ENCODE measurements at places on chromosomes 13 and 19.

- no peak for DNase-seq
These were observed 11.3 kb upstream of the ITM2B start for GRCh38 chr13:48221686-48222187.

DNA sequence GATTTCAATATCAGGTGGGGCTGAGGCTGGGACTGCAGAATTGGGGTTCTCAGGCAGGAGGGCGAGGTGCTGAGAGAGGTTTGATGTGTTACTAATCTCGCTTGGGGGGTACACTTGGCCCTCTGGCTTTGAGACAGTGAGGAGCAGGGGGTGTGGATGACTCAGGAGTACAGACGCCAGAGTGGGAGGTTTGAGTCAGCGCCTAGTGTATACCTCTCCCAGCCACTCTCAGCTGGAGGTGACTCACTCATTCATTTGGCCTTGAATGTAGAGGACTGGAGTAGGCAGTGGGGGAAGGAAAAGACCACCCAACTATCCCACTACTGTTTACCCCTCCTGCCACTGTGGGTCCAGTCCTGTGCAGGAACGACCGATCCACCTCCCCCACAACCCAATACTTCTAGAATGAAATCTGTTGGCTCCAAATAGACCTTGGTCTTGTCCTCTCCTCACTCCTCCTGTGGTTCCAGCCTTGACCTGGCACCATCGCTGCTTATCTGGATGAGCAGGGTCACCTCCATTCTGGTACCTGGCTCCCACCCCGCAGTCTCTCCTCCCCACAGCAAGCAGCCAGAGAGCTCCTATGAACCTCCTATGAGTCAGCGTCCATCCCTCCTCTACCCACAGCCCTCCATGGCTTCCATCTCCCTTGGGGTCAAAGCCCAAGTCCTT, 20.1 kb upstream of the ZNRF4 start:
- DNase-seq, result no peak

DNA sequence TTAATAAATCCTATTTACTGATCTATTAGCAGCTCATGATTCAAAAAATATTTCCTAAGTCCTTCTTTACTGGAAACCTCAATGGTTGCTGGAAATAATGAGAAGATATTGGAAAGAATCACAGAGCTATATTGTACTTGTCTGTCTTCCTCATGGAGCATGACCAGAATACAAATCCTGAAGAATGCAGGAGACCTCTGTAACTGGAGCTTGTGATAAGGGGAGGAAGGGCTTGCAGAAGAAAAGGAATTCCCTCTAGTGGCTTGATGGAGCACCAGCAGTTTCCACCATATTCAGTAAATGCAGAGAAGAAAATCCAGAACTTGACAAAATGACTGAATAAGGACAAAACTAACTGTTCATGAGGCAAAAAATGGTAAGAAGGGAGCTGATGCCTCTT, 1333.1 kb downstream of the EFNB2 start:
- DNase-seq, result no peak

DNA sequence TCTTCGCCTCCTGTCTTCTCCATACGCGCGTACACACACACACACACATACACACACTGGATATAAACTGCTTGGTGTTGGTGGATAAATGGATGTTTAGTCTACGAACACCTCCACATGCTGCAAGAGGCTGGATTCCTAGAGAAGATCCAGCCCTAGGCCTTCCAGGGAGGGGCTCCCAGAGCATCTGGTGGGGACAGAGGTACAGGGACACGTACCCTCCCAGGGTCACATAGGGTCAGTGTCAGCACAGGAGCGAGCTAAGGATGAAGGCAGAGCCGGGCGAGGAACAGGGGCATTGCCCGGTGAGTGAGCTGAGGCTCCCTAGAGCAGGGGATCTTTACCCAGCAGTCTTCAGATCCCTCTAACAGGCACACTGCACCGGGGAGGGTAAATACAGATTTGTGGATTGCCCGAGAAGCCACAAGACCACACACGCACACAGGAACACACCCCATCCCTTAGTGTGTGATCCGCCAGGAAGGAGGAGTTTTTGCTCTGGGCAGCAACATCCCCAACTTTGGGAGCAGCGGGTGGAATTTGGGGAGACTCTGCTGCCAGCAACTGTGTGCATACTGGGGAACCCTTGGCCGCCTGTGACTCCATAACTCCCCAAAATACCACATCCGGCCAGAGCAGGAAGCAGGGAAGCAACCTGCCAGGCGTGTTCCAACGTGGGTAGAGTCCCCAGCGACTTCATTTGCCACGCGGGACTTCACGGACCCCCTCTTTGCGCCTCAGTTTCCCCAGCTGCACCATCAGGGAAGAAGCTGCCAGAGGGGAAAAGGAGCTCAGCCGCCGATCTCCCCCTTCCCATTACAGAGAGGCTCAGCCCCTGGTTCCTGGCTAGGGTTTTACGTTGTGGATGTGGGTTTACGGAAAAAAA, 5.8 kb upstream of the TLE2 start:
- no peak for DNase-seq

DNA sequence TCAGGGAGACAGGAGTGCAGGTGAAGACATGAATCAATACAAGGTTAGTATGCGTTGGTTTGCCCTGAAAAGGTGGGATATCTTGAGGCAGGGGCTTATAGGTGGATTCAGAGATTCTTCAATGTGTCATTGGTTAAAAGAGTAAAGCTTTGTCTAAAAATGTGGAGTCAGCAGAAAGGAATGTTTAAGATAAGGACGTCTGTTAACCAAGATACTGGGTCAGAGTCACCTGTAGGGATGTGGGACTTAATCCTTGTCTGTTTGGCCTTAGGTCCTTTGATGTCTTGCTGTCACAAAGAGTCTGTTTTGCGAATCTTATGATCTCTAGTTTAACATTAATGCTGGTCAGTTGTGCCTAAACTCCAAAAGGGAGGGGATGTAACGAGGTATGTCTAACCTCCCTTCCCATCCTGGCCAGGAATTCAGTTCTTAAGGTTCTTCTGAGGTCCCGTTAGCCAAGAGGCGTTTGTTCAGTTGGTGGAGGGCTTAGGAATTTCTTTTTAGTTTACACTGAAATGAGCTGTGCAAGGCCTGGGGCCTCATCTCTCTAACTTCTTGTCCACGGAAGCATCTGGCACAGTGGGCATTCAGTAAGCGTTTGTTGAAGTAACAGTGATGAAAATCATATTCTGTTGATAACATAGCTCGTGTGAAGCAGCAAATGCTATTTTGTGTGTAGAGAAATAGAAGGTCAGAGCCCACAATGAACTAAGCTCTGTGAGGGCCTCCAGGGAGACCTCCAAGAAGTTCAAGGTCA, 96.2 kb upstream of the RNF113B start:
- DNase-seq, result no peak

- no peak for DNase-seq
These were observed 42.5 kb upstream of the C13orf42 start for GRCh38 chr13:51153527-51153926.

GRCh38 chr13:113602291-113602988, 17.9 kb downstream of the TFDP1 start:
- no peak for DNase-seq

DNA sequence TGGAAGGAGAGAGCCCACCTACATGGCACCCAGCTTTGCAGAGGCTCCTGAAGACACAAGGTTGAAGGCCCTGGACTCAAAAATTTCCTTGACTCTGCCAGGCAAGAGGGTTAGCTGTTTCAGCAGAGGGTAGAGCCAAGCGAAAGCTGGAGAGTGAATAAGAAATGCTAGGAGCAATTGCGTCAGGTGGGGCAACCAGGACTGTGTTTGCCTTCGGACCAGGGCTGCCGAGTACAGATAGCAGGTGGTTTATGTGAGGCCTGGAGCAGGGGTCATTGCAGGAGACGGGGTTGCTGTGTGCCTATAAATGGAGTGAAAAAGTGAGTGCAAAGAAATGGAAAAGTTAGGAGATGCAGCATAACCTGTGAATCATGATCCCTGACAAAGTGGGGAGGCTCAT, 59.1 kb downstream of the IRS2 start:
- no peak for DNase-seq

GRCh38 chr19:55099557-55100506, 17.6 kb downstream of the PPP1R12C start:
- DNase-seq, result no peak

- no peak for DNase-seq
These were observed 200.4 kb upstream of the IPO5 start for GRCh38 chr13:97752961-97753668.

GRCh38 chr13:40375489-40376171, 290.8 kb downstream of the FOXO1 start:
- DNase-seq, result no peak

DNA sequence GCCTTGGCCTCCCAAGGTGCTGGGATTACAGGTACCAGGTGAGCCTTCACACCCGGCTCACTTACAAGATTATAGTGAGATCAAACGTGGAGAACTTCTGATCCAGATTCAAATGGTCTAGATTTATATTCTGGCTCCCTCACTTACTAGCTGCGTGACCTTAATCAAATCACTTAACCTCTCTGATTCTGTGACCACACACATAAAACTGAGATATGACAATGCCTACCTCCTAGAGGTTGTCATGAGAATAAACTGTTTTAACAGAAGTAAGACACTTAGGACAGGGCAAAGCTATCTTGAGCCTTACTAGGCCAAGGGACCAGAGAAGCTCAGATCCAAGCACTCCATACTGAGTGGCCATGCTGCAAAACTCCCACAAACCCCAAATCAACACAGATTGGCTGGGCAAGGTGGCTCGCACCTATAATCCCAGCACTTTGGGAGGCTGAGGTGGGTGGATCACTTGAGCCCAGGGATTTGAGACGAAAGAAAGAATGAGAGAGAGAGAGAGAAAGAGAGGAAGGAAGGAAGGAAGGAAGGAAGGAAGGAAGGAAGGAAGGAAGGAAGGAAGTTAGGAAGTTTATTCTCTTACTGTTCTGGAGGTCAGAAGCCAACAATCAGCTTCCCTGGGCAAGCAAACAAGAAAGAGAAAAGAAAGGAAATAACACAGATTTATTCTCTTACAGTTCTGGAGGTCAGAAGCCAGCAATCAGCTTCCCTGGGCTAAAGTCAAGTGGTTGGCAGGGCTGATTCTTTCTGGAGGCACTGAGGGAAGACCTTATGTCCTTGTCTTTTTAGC, 46.1 kb upstream of the MAP3K10 start:
- no peak for DNase-seq

DNA sequence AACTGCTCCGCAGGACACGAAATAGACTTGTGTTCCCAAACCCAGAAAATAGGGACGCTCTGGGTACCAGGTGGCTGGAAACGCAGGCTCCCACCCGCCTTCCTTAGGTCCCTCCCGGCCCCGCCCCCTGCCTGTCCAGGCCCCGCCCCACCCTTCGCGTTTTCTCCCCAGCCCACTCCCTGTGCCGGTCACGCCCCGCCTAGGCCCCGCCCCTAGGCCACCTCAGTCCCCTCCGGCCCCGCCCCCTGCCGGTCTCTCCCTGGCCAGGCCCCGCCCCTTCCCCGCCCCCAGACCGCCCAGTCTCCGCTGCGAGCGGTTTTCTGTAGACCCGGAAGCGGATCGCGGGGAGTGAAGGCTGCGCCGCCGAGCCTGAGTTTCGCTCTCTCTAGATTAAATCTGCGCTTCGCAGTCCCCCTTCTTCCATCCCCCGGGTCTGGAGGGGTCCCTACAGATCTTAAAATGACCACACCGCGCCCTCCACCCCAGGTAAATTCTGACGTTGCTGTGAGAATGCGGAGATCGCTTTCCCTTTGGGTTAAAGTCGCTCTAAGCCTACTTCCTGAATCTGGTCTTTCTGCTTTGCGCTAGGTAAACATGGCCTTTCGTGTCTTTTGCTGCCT, 3.7 kb upstream of the ZNF665 start:
- peak; percentile 77 for DNase-seq

- DNase-seq, result no peak
These were observed 262.1 kb downstream of the FGF9 start for GRCh38 chr13:21932996-21933395.

GRCh38 chr19:13838435-13839129, 38.4 kb upstream of the NANOS3 start:
- no peak for DNase-seq

DNA sequence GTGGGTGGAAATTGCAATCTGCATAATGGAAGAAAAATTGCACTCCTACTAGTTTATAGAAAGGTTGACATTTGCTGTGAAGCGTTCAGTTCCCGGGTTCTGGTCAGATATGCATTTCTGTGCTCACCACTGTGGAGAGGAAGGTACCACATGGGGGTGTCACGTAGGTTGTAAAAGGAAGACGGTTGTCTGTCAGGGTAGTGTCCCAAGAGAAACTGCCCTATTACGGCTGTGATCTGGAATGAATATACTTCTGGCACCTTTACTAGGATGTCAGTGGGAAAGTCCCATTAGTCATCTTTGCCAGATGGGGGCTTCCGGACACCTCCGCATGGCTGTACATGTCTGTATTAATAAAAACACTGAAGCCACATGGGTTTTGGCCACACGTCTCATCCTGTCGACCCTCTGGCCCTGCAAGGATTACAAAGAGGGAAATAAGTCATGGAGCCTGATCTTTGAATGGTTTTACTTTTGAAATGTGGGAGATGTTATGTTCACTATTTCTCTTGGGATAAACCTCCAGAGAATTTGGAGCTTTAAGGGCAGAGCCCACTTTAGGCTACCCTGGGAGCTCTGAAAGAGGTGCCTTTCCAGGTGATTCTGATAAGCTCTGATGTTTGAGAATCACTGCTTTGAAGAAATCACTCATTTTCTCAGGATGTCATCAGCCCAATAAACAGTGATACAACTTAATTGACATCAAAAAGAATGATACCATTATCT, 133.9 kb downstream of the AKAP11 start:
- no peak for DNase-seq

DNA sequence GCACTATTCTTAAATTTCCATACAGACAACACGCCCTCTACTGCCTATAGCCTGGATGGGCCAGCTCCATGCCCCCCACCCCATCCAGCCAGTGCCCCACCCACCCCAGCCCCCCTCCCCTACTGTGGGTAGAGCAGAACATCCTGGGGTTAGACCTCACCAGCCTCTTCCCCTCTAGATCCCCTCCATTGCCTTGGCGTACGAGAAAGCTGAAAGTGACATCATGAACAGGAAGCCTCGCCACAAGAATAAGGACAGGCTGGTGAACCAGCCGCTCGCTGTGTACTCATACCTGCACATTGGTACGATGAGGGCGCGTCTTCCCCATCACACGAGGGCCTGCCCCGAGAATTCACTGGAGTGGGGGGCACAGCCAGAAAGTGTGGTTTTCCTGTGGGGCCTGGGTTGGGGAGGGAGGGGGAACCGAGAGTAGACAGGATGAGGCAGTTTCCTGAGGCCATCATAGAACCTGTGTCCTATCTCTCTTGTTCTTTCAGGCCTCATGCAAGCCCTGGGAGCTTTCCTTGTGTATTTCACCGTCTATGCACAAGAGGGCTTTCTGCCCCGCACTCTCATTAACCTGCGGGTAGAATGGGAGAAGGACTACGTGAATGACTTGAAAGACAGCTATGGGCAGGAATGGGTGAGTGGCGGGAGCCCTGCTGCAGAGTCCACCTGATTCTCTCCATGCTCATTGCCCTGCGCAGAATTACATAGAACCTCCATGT, 29.1 kb downstream of the ATP12A start:
- DNase-seq, result no peak

- no peak for DNase-seq
These were observed 26.0 kb upstream of the GARRE1 start for GRCh38 chr19:34228347-34228746.

GRCh38 chr13:103451656-103452055, 385.4 kb upstream of the SLC10A2 start:
- no peak for DNase-seq

- DNase-seq, result no peak
These were observed 18.3 kb downstream of the PRKCSH start for GRCh38 chr19:11453468-11454341.

GRCh38 chr13:77425705-77426104, 98.8 kb upstream of the MYCBP2 start:
- no peak for DNase-seq

- no peak for DNase-seq
These were observed 23.0 kb upstream of the CEACAM4 start for GRCh38 chr19:41649827-41650226.

Measured in esophagus squamous epithelium (tissue), 5 donors.